Upper lobe of right lung (tissue), 1 donor: ENCODE measurements at places on chromosomes 2 and 18. TPM values are rescaled to one million over a fixed set of nuclear protein-coding genes. Genes with fewer than 3 reads are reported as not detected.

AOX1 gene
- total RNA-seq: 24.3 TPM

GNLY gene
- total RNA-seq: 18.5 TPM

NGEF gene
- not detected for total RNA-seq

PLEK gene
- 32.9 TPM for total RNA-seq

C1GALT1C1L gene
- total RNA-seq: 0.35 TPM

RASGRP3 gene
- total RNA-seq: 13.6 TPM

CNTNAP5 gene
- total RNA-seq: not detected

ASB18 gene
- total RNA-seq: not detected

SIX2 gene
- not detected for total RNA-seq

AQP12A gene
- not detected for total RNA-seq

ANKRD30BL gene
- total RNA-seq: not detected

C1QL2 gene
- total RNA-seq: not detected

TNFRSF11A gene
- 2.5 TPM for total RNA-seq

SPP2 gene
- total RNA-seq: not detected

SERPINB4 gene
- total RNA-seq: not detected

TMEM163 gene
- 34.6 TPM for total RNA-seq

GCG gene
- not detected for total RNA-seq

DNA sequence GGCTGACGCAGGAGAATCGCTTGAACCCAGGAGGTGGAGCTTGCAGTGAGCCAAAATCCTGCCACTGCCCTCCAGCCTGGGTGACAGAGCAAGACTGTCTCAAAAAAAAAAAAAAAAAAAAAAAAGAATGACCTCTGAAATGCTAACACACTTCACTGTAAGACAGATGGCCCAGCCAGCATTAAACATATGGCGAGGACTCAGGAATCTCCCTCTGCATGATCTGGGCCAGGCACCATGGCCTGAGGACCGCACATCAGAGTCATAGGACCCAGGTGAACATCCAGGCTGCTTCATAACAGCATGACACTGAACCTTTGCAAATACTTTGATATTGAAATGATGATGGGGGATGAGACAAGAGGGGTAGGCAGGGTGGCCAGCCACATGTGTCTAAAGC lies 56.1 kb upstream of the DNMT3A start:
- no peak for DNase-seq

- DNase-seq: no peak
Observed at GRCh38 chr2:213065583-213066442, 85.6 kb downstream of the IKZF2 start.

- no peak for DNase-seq
Observed at GRCh38 chr2:216680951-216681629, 14.3 kb downstream of the IGFBP5 start.

- DNase-seq: no peak
Observed at GRCh38 chr2:241030883-241031282, 32.5 kb downstream of the SNED1 start.

DNA sequence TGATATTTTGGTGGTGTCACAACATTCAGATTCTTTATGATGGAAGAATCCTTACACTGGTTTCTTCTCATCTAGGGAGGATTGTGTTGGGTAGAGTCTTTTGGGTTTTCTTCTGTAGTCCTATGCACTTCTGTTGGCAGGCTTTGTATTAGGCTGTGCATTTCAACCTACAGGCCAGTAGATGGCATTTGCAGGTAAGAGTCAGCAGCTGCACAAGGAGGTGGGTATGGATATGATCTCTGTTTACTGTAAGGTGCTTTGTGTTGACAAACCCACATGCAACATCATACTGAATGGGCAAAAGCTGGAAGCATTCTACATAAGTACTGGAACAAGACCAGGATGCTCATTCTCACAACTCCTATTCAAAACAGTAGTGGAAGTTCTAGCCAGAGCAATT lies 656.8 kb downstream of the METTL4 start:
- DNase-seq: no peak

GRCh38 chr18:36580266-36580665 lies 248.5 kb downstream of the TPGS2 start:
- no peak for DNase-seq

DNA sequence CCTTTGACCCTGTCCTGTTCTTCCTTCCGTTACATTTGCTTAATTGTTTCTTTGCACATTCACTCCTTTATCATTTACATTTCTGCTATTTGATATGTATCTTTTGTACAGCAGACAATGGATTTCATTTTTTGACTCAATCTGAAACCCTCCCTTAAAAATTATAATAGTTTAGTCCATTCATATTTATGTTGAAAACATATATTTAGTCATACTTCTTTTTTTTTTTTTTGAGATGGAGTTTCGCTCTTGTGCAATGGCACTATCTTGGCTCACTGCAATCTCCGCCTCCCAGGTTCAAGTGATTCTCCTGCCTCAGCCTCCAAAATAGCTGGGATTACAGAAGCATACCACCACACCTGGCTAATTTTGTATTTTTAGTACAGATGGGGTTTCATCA lies 95.3 kb upstream of the TGFA start:
- no peak for DNase-seq

GRCh38 chr2:66850376-66850775 lies 415.5 kb downstream of the MEIS1 start:
- no peak for DNase-seq

- DNase-seq: no peak
Observed at GRCh38 chr2:101081375-101081907, 69.7 kb downstream of the TBC1D8 start.

DNA sequence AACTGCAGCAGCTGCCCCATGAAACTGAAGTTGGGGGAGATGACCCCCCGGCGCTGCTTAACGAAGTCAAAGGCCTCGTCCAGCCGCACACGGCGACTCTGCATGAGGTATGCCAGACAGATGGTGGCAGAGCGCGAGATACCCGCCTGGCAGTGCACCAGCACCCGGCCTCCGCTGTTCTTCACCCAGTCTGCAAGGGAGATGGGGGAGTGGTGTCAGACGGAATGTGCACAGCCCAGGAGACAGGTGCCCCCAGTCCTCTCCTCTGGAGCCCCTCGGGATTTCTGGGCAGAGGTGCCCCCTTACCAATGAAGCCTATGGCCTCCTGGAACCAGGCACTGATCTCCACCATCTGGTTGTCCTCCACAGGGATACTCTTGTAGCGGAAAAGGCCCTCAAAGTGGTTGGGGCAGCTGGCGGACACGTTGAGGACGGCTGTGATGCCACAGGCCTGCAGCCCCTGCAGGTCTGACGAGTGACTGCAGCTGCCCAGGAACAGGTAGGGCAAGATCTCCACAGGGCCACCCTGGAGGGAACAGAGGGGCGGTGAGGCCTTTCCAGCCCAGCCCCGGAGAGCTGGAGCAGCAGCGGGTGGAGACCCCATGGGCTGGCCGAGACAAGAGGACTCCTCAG lies 1.3 kb downstream of the DUSP2 start:
- peak; percentile 61 for DNase-seq

- no peak for DNase-seq
Observed at GRCh38 chr2:118169359-118170005, 81.2 kb downstream of the INSIG2 start.

- DNase-seq: no peak
Observed at GRCh38 chr2:45984896-45985473, 312.2 kb upstream of the EPAS1 start.

GRCh38 chr2:30358842-30359241 lies 88.2 kb upstream of the LCLAT1 start:
- DNase-seq: no peak

DNA sequence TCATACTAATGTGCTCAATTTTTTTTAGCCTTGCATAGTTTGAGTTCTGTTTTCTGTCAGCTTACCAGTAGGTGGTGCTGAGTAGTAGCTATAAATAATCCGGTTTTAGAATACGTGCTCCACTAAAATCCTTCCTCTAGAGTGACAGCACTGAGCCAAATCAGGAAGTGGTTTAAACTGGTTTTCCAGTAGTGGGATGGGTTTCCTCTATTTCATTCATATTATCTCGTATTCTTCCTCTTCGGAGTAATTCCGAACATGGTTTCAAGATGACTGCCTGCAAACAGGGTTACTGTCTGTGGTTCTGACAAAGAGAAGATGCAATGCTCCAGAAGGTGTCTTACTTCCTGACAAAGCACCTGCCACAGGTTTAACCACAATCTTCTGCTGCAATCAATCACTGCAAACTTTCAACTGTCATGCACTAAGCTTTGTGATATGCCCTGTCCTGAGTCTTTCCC lies 496.9 kb upstream of the VRK2 start:
- no peak for DNase-seq

DNA sequence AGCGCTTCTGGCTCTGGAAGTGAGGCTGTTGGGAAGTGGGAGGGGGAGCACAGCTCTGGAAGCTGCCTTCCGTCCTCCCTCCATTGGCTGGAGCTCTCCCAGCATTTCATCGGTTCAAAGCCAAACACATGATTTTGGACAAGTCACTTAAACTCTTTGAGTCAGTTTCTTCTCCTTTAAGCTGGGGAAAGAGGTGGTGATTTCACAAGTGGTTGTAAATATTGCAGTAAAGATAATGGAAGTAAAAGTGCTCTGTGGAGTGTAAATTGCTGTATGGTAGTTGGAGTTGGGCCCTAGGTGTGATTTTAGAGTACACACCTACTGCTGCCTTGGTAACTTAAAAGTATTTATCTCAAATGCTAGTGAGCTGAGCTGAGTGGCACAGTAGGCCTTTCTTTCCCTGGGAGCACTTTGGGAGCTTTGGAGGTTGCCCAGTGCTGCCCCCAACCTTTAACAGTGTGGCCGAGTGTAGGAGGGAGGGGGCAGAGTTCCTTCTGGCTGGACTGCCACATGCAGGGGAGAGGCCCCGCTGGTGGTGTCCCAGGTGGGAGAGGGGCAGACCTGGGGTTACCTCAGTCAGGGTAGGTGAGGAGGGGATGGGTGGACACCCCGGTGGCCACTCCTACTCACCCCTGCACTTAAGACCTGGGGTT lies 54.7 kb downstream of the ASAP2 start:
- no peak for DNase-seq

GRCh38 chr18:48679236-48679635 lies 140.4 kb downstream of the CTIF start:
- no peak for DNase-seq

DNA sequence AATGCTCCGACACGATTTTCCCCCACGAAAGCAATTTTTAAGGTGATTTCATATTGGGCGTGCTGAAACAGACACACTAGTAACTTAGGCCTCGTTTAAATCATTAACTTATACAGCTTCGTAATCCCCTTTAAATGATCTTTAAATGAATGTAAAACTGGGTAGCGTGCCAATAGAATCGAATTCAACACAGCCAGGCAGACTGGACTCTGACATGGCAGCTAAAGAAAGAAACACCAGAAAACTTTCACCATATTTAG lies 2.4 kb upstream of the ID2 start:
- DNase-seq: no peak

DNA sequence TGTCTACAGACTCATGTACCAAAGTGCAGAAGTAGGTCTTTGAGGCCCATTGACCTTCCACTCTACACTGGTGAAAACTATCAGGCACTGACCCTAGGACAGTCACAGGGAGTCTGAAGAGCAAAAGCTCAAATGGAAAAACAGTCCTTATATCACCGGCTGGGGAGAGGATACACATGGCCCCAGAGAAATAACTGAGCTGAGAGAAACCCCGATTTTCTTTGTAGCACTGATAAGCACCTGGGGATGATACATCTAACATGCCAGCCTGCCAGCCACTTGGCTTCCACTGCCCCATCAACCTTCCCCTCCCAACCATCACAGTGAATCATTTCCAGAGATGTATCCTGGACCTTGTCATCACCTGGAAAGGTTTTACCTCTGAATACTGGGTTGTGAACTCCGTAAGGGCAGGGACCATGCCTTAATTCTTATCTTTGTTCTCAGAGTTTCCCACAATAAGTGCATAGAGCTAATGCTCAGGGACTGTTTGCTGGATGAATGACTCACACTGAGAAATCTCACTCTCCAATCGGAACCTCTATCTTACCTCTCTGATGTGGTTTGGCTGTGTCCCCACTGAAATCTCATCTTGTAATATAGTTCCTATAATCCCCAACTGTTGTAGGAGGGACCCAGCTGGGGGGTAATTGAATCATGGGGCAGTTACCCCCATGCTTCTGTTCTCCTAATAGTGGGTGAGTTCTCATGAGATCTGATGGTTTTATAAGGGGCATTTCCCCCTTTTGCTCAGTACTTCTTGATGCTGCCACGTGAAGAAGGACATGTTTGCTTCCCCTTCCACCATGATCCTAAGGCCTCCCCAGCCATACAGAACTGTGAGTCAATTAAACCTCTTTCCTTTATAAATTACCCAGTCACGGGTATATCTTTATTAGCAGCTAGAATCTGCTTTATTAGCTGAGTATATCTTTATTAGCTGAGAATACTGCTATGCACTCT lies 37.1 kb downstream of the EVA1A start:
- no peak for DNase-seq

DNA sequence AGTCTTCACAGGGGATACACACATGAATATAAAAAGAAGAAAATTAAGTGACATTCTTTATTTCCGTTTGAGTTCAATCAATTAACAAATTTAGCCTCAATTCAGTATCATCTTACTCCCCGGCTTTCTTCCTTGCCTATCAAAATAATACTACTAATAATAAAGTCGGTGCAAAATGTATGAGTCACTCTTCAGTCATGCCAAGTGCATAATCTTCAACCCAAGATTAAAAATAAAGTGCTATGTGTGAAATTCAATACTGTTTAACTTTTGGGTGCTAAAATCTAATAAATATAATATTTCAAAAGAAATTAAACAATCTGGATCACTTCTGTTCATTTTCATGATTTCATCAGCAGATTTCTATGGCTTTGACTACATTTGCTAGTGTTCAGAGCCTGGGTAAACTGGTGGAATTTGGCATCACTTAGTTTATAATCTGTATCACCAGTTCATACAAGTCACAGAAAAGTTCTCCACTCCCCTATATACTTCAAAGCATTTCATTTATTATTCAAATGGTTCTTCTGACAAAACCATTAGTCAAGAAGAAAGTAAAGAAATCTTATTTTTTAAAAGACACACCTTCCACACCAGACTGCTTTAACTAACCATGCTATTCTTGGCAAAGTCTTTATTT lies 183.6 kb downstream of the THADA start:
- DNase-seq: no peak

DNA sequence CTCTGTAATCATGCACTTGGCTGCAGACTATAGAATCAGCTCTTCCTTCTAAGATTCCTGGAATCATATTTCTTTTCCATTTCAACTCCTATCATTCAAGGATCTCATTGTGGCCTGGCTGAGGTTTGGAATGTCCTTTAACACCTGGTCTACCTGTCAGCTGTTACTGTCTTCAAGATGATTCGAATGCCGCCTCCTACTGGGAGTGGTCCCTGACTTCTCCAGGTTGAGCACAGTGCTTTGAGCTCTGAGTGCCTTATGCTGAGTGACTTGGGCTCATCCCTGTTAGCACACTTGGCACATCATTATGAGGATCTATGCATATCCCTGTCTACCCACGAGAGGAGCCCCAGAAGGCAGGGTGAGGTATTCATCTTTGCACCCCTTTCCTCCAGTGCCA lies 87.6 kb downstream of the MARCHF4 start:
- no peak for DNase-seq

DNA sequence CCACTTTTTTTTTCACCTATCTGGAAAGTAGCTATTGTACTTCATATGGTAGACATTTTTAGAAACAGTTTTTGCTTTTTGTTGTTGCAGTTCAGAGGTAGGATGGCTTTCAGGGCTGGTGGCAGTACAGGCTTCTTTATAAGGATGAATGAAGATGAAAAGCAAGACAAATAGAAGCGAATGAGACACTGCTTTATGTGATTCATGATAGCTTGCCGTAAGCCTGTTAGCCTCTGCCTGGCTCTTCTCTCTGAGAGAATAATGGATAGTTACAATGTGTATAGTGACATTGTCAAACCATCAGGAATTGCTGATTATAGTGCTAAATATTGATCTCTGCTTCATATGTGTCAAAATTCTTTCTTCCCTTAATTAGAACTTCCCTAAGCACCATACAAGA lies 173.7 kb downstream of the NR4A2 start:
- no peak for DNase-seq
